ENCODE measurements at places on chromosomes 3 and 15.

- DNase-seq = no peak
Measured at GRCh38 chr15:49248291-49248690, 78.2 kb downstream of the GALK2 start.

- DNase-seq = no peak
Measured at GRCh38 chr15:74006774-74007639, 12.5 kb downstream of the PML start.

DNA sequence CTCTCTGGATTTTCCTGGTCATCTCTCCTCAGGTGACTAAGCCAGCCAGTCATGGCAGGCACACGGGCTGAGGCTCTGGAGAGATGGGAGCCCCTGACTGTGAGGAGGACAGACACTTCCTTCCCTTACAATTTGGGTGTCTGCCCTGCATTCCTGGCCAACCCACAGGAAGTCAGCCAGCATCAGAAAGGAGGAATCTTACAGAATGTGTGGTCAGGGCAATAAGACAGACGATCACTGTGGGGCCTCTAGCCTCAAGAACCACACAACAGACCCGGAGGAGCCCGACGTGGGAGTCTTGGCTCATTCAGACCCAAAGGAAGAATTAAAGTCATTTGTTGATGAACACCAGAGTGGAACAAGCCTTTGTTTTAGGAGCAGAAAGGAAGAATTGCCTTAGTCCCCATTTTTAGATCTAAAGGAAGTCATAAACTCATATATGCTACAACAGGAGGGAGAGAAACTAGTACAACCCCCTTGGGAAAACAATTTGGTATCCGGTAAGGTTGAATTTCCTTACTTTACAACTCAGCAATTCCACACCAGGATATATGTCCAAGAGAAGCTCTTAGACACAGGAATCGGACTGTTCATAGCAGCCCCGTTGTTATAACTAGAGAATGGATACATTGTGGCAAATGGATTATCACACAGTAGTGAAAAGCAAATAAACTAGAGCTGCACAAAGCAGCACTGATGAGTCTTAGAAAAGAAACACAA is 62.2 kb downstream of the ABTB1 start:
- DNase-seq = peak; percentile 71

- DNase-seq = no peak
Measured at GRCh38 chr3:194731506-194732073, 45.9 kb downstream of the FAM43A start.

GRCh38 chr3:194777729-194778128 is 92.0 kb downstream of the FAM43A start:
- DNase-seq = no peak

GRCh38 chr3:39748002-39748401 is 61.4 kb upstream of the MYRIP start:
- no peak for DNase-seq

GRCh38 chr3:44981220-44981619 is 5.2 kb downstream of the EXOSC7 start:
- DNase-seq = no peak

GRCh38 chr3:27637346-27637995 is 84.7 kb downstream of the EOMES start:
- DNase-seq = no peak

GRCh38 chr3:69386556-69387385 is 883 bp upstream of the FRMD4B start:
- no peak for DNase-seq

- no peak for DNase-seq
Measured at GRCh38 chr3:56064684-56065083, 403.6 kb downstream of the ERC2 start.

GRCh38 chr3:32757618-32758374 is 60.0 kb upstream of the TRIM71 start:
- peak; percentile 21 for DNase-seq

- DNase-seq = no peak
Measured at GRCh38 chr15:95192923-95193322, 961.6 kb downstream of the MCTP2 start.

DNA sequence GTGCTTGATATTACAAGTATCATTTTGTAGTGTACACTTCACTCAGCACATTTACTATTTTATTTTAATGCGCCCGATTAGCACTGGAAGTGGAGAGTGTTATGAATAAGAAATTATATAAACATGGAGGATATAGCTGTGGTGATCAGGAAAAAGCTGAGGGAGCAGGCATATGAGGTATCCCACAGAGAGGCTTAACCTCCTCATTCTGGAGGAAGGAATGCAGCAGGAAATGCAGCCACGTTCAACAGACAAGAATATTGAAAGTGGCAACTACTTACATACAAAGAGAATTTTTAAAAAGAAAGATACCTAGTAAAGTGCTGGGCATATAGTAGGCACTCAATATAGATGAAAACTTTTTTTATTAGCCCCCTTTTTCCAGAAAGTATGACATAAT is 166.0 kb upstream of the SATB1 start:
- no peak for DNase-seq

DNA sequence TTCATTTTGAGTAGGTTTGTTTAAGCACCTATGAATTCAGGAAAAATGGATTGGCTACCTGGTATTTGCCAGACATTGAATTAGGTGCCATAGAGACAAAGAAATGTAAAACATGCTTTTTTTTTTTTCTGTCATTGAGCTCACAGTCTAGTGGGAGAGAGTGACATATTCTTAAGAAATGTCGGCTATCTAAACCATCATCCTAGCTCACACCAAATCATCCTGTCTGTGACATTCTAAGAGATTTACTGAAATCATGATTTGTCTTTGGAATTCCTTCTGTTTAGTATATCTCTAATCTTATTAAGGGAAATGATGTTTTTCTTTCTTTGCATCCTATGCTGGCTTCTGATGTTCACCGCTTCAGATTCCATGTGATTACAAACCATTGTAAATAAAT is 59.5 kb upstream of the STXBP5L start:
- DNase-seq = no peak

- no peak for DNase-seq
Measured at GRCh38 chr3:14267976-14268375, 89.4 kb downstream of the LSM3 start.

- no peak for DNase-seq
Measured at GRCh38 chr3:170778240-170779217, 91.5 kb downstream of the RPL22L1 start.

GRCh38 chr3:183911087-183911486 is 26.4 kb upstream of the PARL start:
- DNase-seq = no peak

- DNase-seq = no peak
Measured at GRCh38 chr3:42367903-42368302, 42.5 kb downstream of the LYZL4 start.

- DNase-seq = no peak
Measured at GRCh38 chr15:71790081-71790480, 20.3 kb upstream of the NR2E3 start.

GRCh38 chr15:92155934-92156333 is 237.7 kb upstream of the ST8SIA2 start:
- DNase-seq = no peak

DNA sequence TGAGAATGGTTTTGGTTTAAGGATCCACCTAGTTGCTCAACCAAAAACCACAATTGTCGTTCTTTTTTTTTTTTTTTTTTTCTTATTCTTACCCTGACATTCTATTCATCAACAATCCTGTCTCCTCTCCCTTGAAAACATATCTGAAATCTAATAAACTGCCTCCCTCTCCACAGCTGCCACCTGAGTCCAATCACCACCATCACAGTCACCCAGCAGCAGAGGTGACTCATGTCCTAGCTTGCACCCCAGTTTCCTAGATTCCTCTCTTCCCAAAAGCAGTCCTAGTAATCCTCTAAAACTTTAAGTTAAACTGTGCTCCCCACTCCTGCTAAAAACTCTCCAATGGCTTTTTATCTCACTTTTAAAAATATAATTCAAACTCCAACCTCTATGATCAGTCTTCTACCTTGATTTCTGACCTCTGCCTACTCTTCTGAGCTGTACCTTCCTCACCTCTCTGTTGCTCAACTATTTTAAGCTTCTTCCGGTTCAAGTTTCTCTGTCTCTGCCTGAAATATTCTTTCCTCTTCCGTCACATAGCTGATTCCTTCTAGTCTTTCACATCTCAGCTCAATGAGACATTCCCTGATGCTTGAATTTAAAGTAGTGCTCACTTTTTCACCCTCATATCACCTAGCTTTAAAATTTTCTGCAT is 33.7 kb upstream of the RBMS3 start:
- DNase-seq = no peak

GRCh38 chr15:44084171-44084570 is 110.9 kb downstream of the FRMD5 start:
- DNase-seq = no peak

DNA sequence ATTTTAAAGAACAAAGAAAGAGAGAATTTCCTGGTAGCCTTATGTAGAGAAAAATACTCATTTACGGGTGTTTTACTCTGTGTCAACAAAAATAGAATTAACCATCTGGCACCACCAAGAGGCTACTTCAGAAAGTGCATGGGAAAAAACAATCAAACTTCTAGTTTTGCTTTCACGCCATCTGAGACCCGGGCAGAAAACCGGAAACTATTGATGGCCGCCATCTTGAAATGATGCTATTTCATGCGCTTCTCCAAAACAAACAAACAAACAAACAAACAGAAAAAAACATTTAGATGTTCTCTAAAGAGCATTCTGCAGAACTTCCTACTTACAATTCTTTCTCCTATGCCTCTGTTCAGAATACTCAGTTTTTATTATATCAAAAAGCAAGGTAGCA is 49.4 kb upstream of the SYNPR start:
- peak; percentile 23 for DNase-seq

DNA sequence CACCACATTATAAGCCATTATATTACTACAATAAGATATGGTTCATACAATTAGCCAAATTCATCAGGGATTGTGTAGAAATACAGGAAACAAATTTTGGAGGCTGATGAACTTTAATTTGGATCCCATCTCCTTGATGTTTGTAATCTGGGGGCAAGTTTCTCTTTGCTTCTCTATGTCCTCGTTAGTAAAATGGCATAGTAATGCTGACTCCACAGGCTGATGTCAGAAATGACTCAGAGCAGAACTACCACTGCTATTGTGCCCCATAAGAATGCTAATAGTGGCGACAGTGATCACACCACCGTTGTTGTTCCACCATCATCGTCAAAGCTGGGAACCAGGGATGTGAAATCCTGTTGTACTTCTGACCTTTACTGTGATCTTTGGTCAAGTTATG is 722.3 kb upstream of the LMCD1 start:
- peak; percentile 40 for DNase-seq

GRCh38 chr3:21573291-21573690 is 177.7 kb downstream of the ZNF385D start:
- DNase-seq = peak; percentile 1

DNA sequence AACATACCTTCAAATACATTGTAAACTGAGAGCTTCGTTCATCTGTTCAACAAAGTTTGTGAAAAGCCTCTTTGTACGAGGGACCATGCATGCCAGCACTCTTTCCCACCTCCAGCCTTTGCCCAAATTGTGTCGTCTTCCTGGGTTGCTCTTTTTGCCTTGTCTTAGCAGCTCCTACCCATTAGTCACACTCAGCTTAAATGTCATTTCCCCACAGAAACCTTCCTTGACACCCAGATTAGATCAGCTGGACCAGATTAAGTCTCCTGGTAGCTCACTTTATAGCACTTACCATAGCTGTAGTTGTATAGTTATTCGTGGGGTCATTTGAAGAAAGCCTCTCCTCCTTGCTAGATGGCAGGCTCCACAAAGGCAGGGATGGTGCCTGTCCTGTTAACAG is 24.1 kb upstream of the SNRK start:
- no peak for DNase-seq

- DNase-seq = peak; percentile 80
Measured at GRCh38 chr15:40279437-40280141, 3.3 kb downstream of the ANKRD63 start.

GRCh38 chr3:99856437-99857220 is 39.0 kb downstream of the CMSS1 start:
- DNase-seq = no peak

DNA sequence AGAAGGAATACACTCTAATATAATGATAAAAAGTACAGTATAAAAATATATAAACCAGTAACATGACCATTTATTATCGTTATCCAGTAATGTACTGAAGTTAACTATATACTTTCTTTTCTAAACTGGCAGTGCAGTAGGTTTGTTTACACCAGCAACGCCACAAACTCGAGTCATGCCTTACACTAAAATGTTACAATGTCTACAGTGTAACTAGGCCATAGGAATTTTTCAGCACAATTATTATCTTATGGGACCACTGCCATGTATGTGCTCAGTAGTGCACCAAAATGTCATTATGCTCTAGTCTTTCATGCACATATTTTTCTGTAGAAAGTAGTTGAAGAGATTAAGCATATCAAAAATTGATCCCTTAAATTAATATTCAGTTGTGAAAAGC is 609.8 kb upstream of the BCHE start:
- DNase-seq = no peak

- no peak for DNase-seq
Measured at GRCh38 chr15:49876401-49877038, 242.5 kb downstream of the ATP8B4 start.

- no peak for DNase-seq
Measured at GRCh38 chr3:139235192-139235591, 108.6 kb upstream of the MRPS22 start.

- DNase-seq = no peak
Measured at GRCh38 chr3:136070334-136070733, 104.8 kb downstream of the PPP2R3A start.

GRCh38 chr3:108053483-108053882 is 37.3 kb downstream of the CD47 start:
- no peak for DNase-seq

DNA sequence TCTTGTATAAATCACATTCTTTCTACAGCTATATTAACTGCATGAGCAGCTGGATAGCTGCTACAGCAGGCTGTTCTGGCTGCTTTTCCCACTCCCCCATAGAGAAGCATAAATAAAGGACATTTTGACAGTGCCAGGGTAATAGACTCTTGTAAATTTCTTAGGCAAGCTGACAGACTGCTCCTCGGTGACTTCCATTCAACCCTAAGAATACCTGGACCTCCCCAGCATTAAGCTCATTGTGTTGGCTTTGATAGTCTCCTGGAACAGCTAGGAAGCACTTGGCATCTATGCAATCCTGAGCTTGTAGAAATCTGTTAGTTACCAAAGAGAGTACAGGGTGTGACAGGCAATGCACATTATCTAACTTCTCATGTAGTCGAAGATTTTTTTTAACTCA is 475.4 kb downstream of the AGBL1 start:
- DNase-seq = no peak

DNA sequence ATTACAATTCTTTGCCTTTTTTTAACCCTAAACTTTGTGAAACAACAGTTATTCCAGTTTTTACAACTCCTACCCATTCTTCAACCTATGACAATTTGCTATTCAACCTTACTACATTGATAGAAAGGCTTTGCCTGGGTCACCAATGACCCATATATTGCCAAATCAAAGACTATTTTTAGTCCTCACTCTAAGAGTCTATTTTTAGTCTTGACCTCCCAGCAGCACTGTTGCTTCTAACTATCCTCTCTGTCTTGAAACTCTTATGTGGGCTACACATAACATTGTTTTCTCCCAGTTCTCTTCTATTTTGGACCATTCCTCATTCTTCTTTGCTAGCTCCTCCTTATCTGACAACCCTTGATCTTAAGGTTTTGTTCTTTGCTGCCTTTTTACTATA is 71.4 kb downstream of the C3orf80 start:
- DNase-seq = no peak

- DNase-seq = no peak
Measured at GRCh38 chr3:128878011-128878457, 1.4 kb upstream of the ACAD9 start.

- no peak for DNase-seq
Measured at GRCh38 chr3:41167722-41168497, 31.4 kb upstream of the CTNNB1 start.

GRCh38 chr3:133988631-133989161 is 41.0 kb downstream of the SLCO2A1 start:
- no peak for DNase-seq

- DNase-seq = no peak
Measured at GRCh38 chr15:60973637-60974415, 255.3 kb downstream of the RORA start.
